ENCODE measurements at places on chromosomes 6 and 20.

DNA sequence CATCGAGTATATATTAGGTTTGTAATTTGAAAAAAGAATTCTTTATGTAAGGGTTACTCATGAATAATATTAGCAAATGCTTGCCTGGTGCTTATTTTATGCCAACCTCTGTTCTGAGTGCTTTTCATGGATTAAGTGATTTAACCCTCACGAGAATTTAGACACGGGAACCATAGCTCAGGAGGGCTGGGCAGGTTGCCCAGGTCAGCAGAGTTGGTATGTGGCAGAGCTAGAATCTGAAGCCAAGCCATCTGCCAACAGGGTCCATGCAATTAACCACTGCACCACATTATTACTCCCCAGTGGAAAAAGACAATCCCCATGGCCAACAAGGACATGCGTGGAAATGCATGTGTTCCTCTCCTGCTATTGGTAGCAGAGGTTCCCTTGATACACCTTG lies 345.6 kb downstream of the CDC5L start:
- DNase-seq, result no peak

GRCh38 chr6:120908767-120909166 lies 425.5 kb downstream of the TBC1D32 start:
- DNase-seq, result no peak

DNA sequence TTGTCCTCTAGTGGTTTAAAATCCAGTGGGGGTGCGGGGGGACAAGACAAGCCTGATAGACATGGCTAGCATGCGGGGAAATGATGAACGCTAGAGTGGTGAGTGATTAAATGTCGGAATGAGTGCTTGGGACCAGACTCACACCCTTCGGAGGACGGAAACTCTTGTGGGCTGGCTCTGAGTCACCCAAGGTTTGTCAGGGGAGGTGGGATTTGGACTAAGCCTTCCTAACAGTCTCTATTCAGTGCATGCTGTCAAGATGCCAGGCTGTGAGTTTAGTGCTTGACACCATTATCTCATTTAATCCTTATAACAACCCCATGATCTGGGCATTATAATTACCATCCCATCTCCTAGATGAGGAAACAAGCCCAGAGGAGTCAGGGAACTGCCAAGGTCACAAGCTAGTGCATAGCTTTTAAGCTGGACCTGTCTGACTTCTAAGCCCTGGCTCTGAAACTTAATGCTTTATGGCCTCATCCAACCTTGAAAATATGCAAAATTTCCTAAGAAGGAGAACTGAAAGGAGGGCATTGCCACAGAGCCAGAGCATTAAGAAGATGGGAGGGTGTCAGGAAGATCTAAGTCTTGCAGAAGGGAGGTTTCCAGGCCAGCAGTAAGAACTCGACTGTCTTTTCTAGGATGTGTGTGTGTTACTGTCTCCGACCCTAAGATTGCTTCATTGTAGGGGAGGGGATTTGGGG lies 168.7 kb upstream of the LRFN2 start:
- no peak for DNase-seq

DNA sequence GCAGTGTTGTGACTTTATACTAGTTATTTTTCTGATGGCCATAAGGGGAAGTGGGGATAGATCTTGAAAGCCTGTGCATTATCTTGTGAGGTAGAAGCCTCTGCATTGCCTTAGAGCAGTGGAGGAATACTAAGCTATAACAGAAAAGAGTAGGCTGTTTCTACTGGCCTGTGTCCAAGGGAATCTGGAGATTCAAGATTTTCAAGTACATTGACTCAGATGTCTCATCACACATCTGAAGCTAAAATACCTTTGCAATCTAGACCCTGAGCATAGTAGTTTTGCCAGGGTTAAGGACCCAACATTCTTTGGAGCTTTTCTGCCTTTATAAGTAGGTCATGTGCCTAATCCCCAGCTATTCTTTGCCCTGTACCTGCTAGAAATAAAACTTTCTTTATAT lies 272.3 kb downstream of the TENT5A start:
- no peak for DNase-seq

DNA sequence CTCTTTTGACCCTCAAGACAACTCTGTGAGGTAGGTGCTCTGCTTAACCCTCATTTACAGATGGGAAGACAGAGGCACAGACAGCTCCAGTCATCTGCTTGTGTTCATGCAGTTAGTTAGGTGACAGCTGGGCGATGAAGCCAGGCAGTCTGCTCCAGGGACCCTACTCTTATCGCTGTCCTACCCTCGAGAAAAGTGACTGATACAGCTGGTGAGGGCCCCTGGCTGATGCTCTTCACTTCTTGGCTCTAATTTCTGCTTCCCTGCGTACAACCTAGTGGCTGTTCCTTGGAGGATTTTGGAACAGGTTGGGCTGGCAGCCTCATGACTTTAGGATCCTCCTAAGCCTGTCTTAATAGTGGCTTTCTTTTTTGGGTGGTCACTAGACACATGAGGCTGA lies 9.1 kb upstream of the TJAP1 start:
- DNase-seq, result no peak

GRCh38 chr20:35934050-35934449 lies 20.3 kb downstream of the SCAND1 start:
- DNase-seq, result no peak

DNA sequence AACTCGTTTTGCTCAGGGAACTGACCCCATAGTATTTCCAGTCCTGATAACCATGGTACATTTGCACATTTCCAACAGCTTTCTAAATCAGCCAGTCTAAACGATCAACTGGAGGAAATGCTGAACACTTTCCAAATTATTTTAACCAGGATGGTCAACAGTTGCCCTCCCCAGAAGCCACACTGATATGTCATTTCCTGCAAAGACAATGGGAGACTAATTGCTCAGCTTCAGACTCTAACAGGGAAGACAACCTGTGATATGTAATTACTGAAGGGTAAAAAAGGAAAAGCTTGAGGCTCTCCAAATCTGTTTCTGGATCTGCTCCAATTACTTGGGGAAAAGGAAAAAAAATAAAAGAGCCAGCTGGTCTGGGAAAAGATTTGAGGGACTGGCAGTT lies 88.8 kb downstream of the FYN start:
- no peak for DNase-seq

DNA sequence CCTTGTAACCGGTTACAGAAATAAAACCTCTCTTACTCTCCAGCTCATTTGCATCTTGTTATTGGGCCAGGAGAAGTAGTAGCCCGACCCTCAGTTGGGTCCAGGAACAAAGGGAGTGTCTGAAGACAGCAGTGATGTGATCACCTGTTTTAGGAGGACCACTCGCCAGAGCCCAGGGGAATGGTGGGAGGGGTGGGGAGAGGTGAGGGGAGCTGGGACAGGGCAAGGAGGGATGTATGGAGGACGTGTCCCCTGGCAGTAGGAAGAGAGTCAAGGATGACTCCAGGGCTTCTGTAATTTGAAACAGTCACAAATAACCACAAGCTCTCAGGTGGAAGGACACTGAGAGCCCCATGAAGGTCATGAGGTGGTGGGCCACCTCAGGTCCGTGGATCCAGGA lies 1.4 kb upstream of the PCMTD2 start:
- DNase-seq, result no peak

All from body of pancreas (tissue), 4 donors.